ENCODE measurements at places on chromosomes 13 and 19. TPM values are rescaled to one million over a fixed set of nuclear protein-coding genes. Genes with fewer than 3 reads are reported as not detected.

Gene LILRB4
- total RNA-seq: not detected

Gene FOXA3
- not detected for total RNA-seq

Gene A1BG
- 2.3 TPM for total RNA-seq

Gene MRPL57
- 23.1 TPM for total RNA-seq

GRCh38 chr13:44649104-44649428 is 72.9 kb upstream of the TSC22D1 start:
- H3K4me1 ChIP-seq: no peaks in the 10 kb centered on the region
- H3K4me3 ChIP-seq: no peak overlapping the region
- no peak for DNase-seq
- H3K27me3 ChIP-seq: no peaks in the 10 kb centered on the region
- H3K27ac ChIP-seq: no peak overlapping the region

DNA sequence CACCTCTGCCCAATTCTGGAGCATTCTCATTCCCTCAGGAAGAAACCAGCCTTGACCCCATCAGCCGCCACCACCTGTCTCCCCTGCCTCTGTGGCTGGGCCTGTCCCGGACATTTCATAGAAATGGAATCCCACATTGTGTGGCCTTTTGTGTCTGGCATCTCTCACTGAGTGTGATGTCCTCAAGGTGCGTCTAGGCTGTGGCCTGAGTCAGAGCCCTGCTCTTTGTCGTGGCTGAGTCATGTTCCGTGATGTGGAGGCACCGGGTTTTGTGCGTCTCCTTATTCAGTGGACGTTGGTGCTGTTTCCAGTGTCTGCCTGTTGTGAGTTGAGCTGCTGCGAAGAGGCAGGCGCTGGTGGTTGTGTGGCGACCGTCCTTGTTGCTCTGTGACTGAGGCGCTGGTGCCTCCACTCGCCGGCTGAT is 3.5 kb downstream of the FZR1 start:
- peaks cover 10% of the 10 kb centered on the region for H3K4me1 ChIP-seq
- H3K27ac ChIP-seq: peak overlapping the region; percentile 51
- no peak for DNase-seq
- H3K27me3 ChIP-seq: no peaks in the 10 kb centered on the region

- H3K4me1 ChIP-seq: no peaks in the 10 kb centered on the region
- no peak overlapping the region for H3K4me3 ChIP-seq
- no peak overlapping the region for H3K27ac ChIP-seq
- no peaks in the 10 kb centered on the region for H3K36me3 ChIP-seq
- no peaks in the 10 kb centered on the region for H3K27me3 ChIP-seq
These were observed 63.4 kb downstream of the KCTD12 start for GRCh38 chr13:76822698-76823267.

DNA sequence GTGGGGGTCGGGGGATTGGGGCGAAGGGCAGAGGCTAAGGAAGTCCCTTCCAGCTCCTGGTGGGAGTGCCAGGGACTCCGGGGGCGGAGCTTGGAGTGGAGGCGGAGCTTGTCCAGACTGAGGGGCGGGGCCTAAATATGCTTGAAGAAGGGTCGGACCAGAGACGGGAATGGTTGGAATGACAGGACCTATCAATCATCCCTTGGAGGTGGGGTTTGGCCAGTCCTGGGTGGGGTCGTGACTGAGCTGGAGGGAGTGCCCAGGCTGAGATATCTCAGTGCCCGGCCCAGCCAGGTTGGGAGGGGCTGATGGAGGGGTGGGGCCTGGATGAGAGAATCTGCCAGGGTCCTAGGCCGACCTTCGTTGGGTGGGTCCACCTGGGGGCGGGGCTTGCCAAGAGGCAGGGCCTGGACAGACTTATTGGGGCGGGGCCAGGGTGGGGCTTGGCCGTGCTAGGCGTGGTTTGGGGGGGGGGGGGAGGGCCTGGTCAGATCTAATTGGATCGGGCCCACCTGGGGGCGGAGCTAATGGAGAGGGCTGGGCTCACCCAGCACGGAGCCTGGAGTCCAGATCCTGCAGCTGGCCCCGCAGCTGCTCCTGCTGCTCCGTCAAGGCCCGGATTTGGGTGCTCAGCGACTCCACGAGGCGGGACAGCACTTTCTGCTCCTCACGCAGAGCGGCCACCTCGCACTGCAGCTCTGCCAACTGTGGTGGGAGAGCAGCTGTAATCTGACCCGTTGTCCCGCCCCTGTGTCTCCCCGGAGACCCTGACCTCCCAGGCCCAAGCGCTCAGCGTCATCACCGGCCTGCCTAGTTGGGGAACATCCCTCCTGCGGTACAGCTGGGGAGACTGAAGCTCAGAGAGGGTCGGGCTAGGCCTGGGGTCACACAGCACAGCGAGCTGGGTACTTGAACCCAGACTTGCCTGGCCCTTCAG is 2.6 kb upstream of the WIZ start:
- DNase-seq: peak; percentile 94
- peaks cover 10% of the 10 kb centered on the region for H3K27me3 ChIP-seq
- peaks cover 17% of the 10 kb centered on the region for H3K4me1 ChIP-seq
- H3K27ac ChIP-seq: no peak overlapping the region

DNA sequence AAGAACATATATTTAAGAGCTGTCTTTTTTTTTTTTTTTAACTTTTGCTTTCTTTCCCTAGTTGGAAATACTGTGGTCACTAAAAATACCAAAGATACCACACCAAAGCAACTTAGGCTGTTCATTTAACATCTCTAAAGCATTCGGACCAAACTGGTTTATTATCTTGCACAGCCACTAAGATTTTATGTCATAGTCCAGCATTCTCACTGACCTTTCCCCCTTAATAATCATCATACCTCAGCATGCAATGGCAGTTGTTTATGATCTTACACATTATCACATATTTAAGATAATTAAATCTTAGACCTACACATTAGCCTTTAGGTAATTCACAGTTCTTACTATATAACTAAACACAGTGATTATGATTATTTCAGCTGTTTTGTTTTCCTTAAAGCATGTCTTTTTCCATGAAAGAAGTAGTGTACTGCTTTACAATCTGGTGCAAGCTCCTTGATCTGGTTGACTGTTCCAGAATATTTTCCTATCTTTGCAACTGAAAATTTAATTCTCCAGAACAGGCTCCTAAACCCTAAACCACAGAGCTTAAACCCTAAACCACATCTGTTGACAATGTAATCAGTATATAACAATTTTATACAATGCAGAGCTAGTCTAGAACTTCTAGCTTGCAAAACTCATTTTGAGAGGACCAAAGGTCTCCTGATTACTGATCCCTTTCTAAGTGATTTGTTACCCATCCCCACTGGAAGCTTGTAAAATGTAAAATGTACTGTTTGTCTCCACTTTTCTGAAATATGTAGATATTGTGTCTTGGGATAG is 74.2 kb downstream of the CDK8 start:
- no peaks in the 10 kb centered on the region for H3K4me1 ChIP-seq
- H3K27me3 ChIP-seq: no peaks in the 10 kb centered on the region
- H3K4me3 ChIP-seq: no peak overlapping the region
- no peaks in the 10 kb centered on the region for H3K36me3 ChIP-seq
- no peak for DNase-seq

- H3K36me3 ChIP-seq: no peaks in the 10 kb centered on the region
- DNase-seq: no peak
- H3K27ac ChIP-seq: no peak overlapping the region
- H3K4me3 ChIP-seq: no peak overlapping the region
- H3K27me3 ChIP-seq: peaks cover 12% of the 10 kb centered on the region
These were observed 47.9 kb upstream of the INTS6 start for GRCh38 chr13:51500687-51501086.

DNA sequence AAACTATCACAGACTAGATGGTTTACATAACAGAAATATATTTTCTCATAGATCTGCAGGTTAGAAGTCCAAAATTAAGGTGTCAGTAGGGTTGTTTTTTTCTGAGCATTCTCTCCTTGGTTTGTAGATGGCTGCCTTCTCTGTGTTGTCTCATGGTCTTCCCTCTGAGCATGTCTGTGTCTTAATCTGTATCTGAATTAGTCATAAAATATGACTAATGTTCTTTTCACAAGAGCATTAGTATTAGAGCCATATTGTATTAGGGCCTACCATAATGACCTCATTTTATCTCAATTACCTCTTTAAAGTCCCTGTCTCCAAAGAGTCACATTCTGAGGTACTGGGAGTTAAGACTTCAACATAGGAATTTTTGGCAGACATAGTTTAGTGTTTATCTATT is 77.2 kb upstream of the OBI1 start:
- H3K4me3 ChIP-seq: no peak overlapping the region
- H3K36me3 ChIP-seq: no peaks in the 10 kb centered on the region
- H3K27me3 ChIP-seq: no peaks in the 10 kb centered on the region
- no peak overlapping the region for H3K27ac ChIP-seq
- DNase-seq: no peak

DNA sequence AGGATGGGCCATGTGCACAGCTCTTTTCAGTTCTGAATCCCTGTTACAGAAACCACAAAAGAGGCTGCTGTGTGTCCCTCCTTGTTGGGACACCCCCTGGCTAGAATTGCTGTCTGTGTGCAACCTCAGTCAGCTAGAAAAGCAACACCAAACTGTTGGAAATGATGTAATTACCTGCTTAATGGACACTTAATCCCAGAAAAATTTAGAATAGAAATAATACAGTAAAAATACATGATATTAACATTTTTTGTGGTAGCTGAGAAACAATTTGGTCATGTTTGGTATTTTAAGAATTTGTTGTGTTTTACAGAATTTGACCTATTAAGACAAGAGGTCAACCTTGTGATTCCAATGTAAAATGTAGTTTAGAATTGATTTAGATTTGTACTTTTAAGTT is 46.8 kb downstream of the FAM124A start:
- no peaks in the 10 kb centered on the region for H3K27me3 ChIP-seq
- no peak overlapping the region for H3K27ac ChIP-seq
- H3K4me1 ChIP-seq: peaks cover 2% of the 10 kb centered on the region
- no peaks in the 10 kb centered on the region for H3K36me3 ChIP-seq
- no peak for DNase-seq

GRCh38 chr13:98206946-98207345 is 29.9 kb upstream of the RNF113B start:
- H3K27me3 ChIP-seq: no peaks in the 10 kb centered on the region
- DNase-seq: no peak
- no peak overlapping the region for H3K4me3 ChIP-seq
- peaks cover 5% of the 10 kb centered on the region for H3K4me1 ChIP-seq

Data from endothelial cell of umbilical vein (primary cell).